Skin of body (tissue), 3 donors: ENCODE measurements at places on chromosomes 5 and 9.

DNA sequence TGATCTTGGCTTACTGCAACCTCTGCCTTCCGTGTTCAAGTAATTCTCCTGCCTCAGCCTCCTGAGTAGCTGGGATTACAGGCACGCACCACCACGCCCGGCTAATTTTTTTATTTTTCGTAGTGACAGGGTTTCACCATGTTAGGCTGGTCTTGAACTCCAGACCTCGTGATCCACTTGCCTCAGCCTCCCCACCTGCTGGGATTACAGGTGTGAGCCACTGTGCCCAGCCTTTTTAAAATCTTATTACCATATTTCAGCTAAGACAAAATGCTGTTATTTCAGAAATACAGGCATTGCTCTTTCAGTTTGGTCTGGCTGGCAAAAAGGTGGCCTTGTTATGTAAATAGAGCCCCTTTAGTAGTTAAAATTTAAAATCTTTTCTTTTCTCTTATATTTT is 46.9 kb upstream of the GLDC start:
- no peak for DNase-seq

- DNase-seq = no peak
These were observed 651 bp downstream of the HRH2 start for GRCh38 chr5:175658299-175659145.

GRCh38 chr5:146441896-146442295 is 5.2 kb upstream of the TCERG1 start:
- DNase-seq = no peak

DNA sequence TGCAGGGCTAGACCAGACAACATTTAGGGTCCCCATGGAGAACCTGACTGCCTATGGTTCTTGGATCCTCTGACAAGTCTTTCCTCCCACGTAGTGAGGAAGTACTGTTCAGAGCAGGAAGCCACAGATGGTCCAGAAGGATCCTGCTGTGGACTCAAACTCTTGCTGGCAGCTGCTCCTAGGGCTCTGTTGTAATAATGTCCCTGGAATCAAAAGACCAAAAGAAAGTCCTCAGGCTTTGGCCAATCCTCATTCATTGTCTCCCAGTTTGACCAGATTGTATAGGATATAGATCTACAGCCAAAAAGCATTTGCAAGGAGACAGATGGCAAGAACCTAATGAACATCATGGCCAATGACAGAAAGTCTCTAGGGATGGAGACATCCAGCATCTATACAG is 53.9 kb downstream of the SEMA6A start:
- DNase-seq = peak; percentile 22

DNA sequence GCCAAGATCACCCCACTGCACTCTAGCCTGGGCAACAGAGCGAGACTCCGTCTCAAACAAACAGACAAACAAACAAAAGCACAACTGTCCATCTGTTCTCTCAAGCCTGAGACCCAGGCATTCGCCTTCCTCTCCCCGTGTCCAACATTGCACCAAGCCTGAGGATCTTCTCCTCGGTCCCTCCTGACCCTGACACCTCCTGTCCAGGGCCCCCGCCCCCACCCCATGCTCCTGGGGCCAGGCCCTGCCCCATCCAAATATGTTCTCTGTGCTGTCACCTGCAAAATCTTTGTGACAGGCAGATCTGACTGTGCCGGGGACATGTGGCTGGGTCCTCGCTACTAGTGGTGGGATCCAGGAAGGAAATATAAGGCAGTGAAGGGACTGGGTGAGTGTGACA is 33.4 kb upstream of the UNC5A start:
- DNase-seq = no peak

DNA sequence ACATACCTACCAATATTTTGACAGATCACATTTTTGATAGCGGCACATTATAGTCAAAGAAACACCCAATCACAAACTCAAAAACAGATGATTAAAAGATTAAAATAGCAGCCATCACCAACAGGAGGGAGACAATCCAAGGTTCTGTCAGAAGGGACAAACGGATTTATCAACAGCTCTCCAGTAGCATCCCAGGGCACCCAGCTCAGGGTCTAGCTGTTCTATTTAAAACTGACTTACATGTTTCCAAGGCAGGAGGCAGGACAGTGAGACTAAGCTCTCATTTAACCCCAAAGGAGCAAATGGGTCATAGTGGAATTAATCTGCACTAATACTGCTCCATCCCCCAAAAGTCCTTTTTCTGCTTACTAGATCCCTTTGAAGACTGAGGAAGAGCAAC is 3.2 kb downstream of the AGTPBP1 start:
- DNase-seq = no peak

DNA sequence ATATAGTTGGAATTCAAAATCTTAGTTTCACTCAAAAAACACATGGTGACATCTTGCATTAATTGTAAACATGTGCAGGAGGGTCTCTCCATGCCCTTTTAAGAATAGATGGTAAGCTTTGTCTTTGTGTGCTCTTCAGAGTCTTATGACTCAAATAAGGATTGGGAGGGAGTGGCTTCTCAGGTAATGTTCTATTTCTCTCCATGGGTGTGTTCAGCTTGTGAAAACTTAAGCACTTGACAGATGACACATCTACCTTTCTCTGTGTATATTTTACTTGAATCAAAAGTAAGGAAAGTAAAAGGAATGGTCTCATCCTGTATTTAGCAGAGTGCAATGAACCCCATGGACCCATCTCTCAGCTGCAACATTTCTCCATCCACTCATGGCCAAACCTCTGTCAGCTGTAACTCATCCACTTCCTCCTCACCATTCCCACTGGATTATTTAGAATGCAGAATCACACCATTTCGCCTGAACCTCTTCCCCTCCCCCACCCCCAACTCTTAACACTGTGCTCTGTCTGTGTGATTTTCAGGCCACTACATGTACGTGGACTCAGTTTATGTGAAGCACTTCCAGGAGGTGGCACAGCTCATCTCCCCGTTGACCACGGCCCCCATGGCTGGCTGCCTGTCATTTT is 82.1 kb downstream of the MAMDC2 start:
- DNase-seq = no peak

DNA sequence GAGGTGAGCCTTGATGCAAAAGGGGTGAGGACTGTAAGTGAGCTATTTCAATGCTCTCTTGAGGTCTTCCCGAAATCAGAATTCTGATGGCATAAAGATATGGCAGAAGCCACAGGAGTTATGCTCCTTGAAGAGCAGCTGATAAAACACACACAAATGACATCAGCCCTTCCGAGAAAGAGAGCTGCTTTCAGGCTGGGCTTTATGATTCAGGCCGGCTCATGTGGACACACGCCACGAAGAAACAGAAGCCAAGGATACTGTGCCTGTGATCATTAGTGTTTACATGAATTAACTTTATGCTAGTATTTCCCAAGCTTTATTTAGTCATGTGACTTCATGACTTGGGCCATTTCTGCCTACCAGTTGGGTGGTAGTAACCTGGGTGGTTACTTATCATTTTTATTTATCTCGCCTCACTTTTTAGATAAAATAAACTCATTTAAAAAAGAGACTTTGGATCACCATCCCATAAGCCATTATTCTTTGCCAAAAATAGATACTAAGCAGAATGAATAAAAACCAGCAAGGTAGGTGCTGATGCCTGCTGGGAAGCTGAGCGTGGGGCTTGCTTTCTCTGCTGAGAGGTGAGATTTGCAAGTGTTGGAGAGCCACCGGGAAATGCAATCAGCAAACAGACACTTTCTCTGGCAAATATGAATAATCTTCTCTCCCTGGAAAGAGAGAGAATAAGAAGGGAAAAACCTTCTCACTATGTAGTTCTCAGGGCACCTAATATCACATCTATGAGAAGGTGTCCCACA is 73.0 kb upstream of the SLC25A51 start:
- DNase-seq = no peak

GRCh38 chr9:123127512-123128075 is 94.1 kb downstream of the GPR21 start:
- DNase-seq = no peak

- no peak for DNase-seq
These were observed 29.4 kb upstream of the TNIP1 start for GRCh38 chr5:151110122-151110681.

- no peak for DNase-seq
These were observed 662.2 kb upstream of the ZNF608 start for GRCh38 chr5:125408448-125409233.

- no peak for DNase-seq
These were observed 51.8 kb downstream of the BASP1 start for GRCh38 chr5:17269201-17269600.

- DNase-seq = peak; percentile 57
These were observed 526 bp upstream of the GALNT10 start for GRCh38 chr5:154189819-154190594.

DNA sequence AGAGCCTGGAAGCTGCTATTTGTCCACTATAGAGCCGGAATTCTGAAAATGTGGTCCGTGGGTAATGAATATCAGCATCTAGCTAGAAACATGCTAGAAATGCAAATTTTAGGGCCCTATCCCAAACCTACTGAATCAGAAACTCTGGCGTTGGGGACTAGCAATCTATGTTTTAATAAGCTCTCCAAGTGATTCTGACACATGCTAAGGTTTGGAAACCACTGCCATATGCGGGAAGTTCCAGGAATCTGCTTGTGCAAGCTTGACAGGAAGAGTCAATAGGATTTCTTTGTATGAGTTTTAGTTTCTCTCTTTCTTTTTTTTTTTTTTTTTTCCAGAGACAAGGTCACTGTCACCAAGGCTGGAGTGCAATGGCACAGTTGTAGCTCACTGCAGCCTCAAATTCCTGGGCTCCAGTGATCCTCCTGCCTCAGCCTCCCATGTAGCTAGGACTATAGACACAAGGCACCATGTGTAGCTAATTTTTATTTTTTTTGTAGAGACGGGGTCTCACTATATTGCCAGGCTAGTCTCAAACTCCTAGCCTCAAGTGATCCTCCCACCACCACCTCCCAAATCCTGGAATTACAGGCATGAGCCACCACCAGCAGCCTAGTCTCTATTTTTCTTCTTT is 26.4 kb upstream of the CARNMT1 start:
- DNase-seq = no peak

- no peak for DNase-seq
These were observed 11.3 kb downstream of the STOM start for GRCh38 chr9:121358751-121359150.

DNA sequence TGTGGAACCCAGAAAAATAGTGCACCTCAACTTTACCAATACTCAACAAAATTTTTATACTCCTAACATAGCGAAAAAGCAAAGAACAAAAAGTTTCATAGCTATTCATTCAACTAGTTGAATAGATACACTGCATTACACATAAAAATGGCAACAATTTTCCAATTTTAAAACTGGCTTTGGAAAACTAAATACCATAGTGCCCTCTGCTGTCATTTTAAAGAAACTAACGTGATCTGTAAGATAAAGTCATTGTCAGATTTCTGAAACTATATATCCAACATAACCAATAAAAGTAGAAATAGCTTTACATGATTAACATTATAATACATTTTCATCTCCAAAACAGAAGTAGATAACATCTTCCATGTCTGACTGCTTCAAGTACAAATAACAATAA is 31.6 kb downstream of the DTWD2 start:
- DNase-seq = peak; percentile 46

DNA sequence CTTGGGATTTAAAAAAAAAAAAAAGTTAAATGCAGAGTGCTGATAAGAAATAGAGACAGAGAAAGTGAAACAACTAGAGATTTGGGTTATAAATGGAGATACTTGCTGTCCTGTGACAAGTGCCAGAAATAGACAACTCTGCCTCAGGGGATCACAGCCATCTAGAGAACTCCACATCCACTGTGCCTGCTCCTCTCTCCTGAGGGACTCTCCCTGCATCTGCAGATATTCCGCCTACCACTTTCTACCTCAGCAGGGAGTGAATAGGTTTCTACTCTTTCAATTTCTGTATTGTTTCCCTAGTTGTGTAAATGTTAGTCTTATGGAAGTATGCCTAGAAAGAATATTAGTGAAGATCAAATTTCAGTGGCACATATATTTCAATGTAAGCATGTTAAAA is 307.2 kb downstream of the HTR1A start:
- DNase-seq = no peak

DNA sequence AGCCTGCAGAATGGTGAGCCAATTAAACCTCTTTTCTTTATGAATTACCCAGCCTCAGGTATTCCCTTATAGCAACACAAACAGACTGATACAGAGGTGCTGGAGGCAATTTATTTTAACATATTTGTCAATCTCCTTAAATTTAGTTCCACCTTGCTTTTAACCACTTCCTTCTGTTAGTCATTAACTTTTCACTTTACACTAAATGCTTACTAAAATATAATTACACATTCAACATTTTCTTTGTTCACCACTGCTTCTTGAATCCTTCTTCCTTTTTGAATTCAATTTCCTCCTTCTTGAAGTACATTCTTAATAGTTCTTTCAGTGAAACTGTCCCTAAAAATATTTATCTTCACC is 39.4 kb downstream of the LYRM7 start:
- no peak for DNase-seq

DNA sequence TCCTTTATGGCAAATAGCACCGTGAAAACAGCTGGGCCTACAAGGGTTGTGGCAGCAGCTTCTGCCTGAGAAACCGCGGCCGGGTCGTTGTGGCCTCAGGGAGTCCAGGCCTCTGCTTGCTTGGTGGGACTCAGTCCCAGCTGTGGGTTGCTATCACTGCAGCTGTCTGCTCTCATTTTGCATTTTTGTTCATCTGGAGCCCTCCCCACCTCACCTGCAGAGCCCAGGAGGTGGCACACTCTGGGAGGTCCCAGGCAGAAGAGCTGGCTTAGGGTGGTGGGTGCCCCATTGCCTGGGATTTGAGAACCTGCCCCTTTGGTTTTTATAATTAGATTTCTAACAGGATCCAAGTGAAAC is 138.4 kb downstream of the GADD45G start:
- no peak for DNase-seq

- no peak for DNase-seq
These were observed 428.8 kb upstream of the CDH6 start for GRCh38 chr5:30764704-30765103.

GRCh38 chr9:115952430-115953292 is 200.9 kb upstream of the PAPPA start:
- DNase-seq = no peak

DNA sequence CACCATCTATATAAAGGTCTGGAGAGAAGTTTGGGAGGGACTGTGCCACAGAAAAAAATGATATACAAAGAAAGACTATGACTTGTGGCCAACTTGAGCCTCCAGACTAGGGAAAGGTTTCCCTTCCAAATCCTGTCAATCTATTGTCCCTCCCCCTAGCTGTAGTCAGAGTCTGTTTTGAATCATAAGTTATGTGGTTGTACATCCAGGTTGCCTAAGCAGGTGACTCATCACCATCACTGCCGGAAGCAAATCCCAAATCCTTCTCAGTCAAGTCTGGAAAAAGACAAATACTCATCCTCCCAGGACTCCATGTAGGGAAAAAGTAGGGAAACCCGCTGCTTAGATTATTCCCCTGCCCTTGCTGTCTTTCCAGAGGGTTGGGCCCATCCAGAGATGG is 235.7 kb downstream of the CDK5RAP2 start:
- no peak for DNase-seq
